ENCODE measurements at places on chromosomes 1 and 21.

GRCh38 chr1:110084227-110085078, 14.0 kb upstream of the ALX3 start:
- DNase-seq = no peak

GRCh38 chr1:18574754-18575153, 55.9 kb upstream of the PAX7 start:
- no peak for DNase-seq

GRCh38 chr1:176847052-176847451, 317.5 kb downstream of the ASTN1 start:
- DNase-seq = no peak

DNA sequence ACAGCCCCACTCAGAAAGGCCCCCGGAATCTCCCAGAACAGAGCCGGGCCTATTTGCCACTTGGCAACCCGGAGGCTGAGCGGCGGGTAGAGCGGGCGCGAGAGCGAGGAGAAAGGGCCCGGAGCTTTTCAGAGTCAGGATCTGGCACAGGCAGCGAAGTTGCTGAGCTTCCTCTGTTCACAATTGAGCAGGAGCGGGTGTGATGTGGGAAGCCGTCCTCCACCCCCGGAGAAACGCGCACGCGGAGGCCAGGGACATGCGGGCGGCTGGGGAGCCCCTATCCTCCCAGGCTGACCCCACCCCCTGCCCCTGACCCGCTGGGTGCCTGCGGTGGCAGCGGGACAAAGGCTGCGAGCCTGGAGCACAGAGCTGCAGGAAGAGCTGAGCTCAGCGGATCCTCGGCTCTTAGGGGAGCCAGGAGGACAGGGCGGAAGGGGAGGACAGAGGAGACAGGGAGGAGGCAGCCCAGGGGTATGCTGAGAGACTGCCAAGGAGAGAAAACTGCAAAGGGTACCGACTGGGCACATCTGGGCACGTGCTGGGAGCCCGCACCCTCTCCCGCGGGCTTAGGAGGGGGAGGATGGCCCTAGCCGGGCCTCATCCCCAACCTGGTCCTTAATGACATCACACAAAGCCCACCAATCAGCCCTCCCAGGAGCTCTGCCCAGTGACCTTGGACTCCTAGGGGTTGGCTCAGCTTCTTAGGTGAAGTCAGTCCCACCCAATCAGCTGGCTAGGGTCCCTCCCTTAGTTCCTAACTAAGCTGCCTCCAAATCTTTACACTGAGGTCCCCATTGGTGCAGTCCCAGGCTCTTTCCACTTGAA, 9.3 kb downstream of the KIF21B start:
- DNase-seq = no peak

- DNase-seq = no peak
Observed at GRCh38 chr1:26302733-26303405, 3.6 kb downstream of the UBXN11 start.

GRCh38 chr1:923131-923990, at the start of gene SAMD11:
SAMD11 (plus strand) TSS chr1:923923; CDS start chr1:924432, 509 bp downstream.
- peak; percentile 46 for DNase-seq

- DNase-seq = no peak
Observed at GRCh38 chr21:34930971-34931370, 118.1 kb downstream of the RUNX1 start.

- no peak for DNase-seq
Observed at GRCh38 chr1:12587981-12588640, 29.9 kb downstream of the DHRS3 start.

- no peak for DNase-seq
Observed at GRCh38 chr1:203913073-203913521, 51.7 kb downstream of the SNRPE start.

GRCh38 chr21:17467392-17467791, 45.5 kb upstream of the CXADR start:
- DNase-seq = no peak

DNA sequence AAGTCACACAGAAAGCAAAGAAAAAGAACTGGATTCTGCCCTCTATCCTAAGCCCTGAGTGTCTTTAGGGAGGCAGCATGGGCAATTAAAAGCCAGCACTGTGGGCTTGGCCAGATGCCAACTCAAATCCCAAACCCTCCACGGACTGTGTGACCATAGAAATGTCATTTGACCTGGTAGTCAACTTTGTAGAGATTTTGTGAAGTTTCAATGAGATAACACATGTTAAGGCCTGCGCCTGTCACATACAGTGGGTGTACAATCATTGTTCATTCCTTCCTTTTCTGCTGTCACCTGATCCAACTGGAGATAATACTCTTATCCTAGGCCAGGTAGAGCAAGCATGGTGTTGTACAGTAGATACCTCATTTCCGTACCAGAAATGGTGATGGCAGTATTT, 54.2 kb downstream of the TMEM53 start:
- DNase-seq = no peak

GRCh38 chr1:227788271-227789083, 27.0 kb upstream of the PRSS38 start:
- no peak for DNase-seq

DNA sequence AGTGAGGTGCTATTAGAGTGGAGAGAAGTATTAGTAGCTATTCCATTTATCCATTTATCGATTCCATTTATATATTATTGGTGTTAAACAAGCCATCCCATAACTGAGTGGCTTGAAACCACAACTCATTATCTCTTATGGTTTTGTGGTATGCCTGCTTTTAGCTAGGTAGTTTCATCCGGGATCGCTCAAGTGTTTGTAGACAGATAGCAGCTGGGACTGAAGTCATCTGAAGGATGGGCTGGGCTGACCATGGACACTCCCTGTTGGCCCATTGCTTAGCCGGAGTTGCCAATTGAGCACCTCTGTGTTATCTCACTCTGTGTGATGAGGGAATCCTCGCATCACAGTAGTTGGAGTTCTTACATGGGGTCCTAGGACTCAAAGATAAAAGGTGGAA, 622.5 kb downstream of the PLA2G4A start:
- no peak for DNase-seq

GRCh38 chr1:5722635-5723164, 269.5 kb downstream of the NPHP4 start:
- no peak for DNase-seq

DNA sequence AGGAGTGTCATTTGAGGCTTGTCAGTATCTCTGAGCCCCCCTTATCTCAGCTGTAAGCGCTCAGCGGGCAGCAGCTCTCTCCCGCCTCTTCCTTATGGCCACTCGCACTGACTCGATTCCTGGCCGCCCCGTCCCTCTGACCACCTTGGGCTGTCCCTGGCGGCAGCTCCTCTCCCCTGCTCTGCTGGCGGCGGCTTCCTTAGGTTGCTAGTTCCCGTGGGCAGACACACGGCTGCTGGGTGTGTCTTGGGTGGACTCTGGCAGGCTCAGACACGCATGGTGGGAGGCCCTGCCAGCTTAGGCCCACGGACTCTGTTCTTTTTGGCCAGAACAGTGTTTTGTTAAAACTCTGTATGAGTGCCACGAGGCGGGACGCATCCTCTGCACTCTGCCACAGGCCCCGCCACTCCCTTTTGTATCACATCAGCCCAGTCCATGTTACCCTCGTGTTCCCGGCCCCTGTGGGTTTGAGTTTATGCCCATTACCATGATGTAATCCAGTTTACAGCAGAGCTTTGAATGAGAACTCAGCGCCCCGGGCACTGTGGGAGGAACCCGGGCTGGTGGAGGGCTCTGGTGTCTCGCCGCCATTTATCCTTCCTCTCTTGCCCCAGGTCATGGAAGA, 45.9 kb downstream of the COQ8A start:
- DNase-seq = no peak

DNA sequence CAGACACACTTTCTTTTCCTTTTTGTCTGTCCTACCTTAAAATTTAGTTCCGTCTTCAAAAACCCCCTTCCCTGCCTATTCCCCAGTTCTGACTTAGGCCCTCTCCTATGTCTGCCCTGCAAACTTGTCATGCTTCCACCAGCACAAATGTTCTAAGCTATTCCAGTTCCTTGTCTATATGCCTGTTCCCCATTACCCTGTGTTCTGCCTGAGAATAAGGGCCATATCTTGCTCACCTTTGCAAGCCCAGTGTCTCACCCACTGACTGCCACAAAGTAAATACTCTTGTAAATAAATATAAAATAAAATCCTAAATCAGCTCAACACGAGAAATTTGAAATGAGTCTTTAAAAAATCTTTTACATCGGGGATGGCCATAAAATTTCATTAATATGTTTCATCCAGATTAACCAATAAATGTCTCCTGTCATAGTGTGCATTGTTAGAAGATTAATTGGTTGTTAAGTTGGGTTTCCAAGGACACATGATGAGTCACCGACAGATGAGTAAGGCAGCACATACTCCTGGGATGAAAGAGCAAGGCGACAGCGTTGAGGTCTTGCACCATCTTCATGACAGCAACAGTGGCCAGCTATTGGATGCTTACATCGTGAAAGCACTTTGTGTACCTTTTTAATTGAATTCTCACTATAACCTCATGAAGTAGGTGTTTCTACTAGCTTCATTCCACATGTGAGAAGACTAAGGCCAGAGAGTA, 92.6 kb upstream of the NGF start:
- DNase-seq = no peak
